ENCODE measurements at places on chromosomes 7 and 10.
A peak's percentile ranks its signal among the peaks of the same experiment; 100 is the strongest.

- DNase-seq: no peak
Measured at GRCh38 chr7:111081546-111082267, 9.2 kb upstream of the LRRN3 start.

GRCh38 chr7:155808549-155809331 is 3.5 kb downstream of the SHH start:
- DNase-seq: no peak

- DNase-seq: no peak
Measured at GRCh38 chr7:140312141-140312846, 86.0 kb downstream of the SLC37A3 start.

- DNase-seq: no peak
Measured at GRCh38 chr10:7956508-7956907, 98.0 kb upstream of the GATA3 start.

DNA sequence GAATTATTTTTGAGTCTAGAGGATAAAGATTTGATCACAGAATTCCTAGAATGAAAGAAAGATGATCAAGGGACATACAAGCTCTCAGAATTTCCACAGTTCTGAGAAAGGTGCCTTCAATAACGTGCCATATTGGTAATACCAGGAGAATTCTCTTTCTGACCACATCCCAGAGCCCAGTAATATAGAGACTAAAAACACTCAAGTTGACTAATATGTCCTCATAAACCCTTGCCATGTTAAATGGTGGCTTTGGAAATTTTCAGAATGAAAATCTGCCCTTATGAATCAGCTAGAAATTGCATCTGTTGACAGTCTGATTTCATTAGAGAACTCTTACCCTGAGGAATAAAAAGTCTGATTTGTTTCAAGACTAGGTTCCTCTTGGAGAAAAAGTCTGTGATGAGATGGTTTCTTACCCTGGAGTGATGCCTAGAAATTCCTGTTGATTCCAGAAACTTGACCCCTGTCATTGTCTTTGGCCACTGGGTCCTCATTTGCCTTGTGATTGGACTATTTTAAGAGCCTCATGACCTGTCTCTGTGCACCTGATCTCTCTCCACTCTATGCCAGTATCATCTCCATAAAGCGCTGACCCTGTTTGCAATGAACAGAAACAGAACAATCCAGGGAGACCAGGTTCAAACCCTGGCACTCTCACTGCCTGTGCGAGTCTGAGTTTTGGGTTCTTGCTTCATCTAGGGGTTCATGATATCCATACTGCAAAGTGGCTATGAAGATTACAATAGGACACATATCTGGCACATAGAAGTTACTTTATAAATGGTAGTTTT is 3.3 kb downstream of the IL2RA start:
- no peak for DNase-seq

DNA sequence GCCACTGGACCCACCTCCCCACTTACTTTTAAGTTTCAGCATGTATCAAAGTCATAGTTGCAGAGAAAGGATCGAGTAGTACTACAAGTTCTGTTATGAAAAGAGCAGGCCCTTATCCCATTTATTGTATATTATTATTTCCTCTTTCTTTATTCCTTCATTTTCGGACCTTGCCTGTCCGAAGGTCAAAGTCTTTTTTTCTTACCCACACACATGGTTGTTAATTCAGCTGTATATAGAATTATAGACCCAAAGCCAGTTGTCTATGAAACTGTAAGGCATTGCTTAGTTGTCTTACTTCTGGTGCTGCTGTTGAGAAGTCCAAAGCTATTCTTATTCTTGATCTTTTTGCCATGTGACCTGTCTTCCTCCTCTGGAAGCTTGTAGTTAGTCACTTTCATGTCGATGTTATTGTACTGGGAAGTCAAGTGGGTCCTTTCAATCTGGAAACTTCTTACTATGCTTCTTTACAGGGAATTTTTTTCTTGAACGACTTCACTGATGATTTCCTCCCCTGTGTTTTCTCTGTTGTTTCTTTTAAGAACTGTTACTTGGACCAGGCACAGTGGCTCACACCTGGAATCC is 8.3 kb downstream of the NUDT5 start:
- no peak for DNase-seq

GRCh38 chr10:94085766-94086437 is 92.2 kb downstream of the PLCE1 start:
- no peak for DNase-seq

DNA sequence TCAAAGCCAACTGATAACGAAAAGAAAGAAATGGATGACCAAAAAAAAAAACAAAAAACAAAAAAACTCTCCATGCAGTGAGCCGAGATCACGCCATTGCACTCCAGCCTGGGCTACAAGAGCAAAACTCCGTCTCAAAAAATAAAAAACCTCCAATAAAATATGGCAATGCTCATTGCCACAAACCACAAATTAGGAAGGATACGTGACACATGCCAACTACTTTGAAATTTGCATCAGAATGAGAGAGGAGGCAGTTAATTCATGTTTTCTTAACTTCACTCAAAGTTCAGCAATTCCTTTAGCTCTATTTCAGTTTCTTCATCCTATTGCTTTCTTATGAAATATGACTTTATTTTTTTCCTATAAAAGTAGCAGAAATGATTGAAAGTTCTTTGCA is 398.1 kb upstream of the C7orf33 start:
- no peak for DNase-seq

GRCh38 chr10:71250405-71250804 is 38.0 kb downstream of the UNC5B start:
- no peak for DNase-seq

- DNase-seq: no peak
Measured at GRCh38 chr7:145875267-145875666, 241.3 kb upstream of the CNTNAP2 start.

GRCh38 chr10:63103971-63104409 is 29.1 kb upstream of the NRBF2 start:
- no peak for DNase-seq

GRCh38 chr7:74481458-74482196 is 27.9 kb downstream of the GTF2IRD1 start:
- no peak for DNase-seq

GRCh38 chr7:87100326-87100725 is 40.9 kb upstream of the ELAPOR2 start:
- DNase-seq: no peak

- DNase-seq: no peak
Measured at GRCh38 chr10:119502209-119502608, 40.3 kb downstream of the RGS10 start.

DNA sequence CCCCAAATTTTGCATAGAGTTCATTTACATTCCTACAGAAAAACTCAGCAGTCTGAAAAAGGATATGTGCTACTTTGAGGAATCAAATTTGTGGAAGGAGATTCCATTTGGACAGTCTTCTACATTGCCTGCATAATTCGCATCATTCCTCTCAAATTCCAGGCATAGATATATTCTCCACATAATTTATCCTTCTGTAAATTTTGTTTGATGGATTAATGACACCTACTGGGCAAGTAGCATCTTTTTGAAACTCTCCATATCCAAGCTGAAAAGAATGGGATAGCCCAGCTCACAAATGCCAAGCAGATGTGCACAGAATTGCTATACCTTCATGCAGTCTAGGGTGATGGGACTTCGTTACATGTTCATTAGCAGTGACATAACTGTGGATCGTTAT is 515.3 kb downstream of the AUTS2 start:
- DNase-seq: no peak

DNA sequence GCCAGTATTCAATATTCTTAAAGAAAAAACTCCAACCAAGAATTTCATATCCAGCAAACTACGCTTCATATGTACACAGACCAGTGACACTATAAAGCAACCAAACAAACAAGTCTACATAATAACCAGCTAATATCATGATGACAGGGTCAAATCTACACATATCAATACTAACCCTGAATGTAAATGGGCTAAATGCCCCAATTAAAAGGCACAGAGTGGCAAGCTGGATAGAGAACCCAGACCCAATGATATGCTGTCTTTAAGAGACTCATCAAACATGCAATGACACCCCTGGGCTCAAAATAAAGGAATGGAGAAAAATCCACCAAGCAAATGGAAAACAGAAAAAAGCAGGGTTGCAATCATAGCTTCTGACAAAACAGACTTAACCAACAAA is 218.1 kb upstream of the NFE2L3 start:
- DNase-seq: no peak

- peak; percentile 39 for DNase-seq
Measured at GRCh38 chr10:86252556-86252955, 114.0 kb downstream of the GRID1 start.

GRCh38 chr7:90495241-90495640 is 25.8 kb downstream of the PTTG1IP2 start:
- no peak for DNase-seq

- DNase-seq: no peak
Measured at GRCh38 chr10:120891365-120891764, 40.2 kb downstream of the WDR11 start.

- DNase-seq: no peak
Measured at GRCh38 chr10:76444034-76444800, 1012.8 kb downstream of the LRMDA start.

- no peak for DNase-seq
Measured at GRCh38 chr10:79430936-79431335, 14.5 kb downstream of the ZCCHC24 start.

DNA sequence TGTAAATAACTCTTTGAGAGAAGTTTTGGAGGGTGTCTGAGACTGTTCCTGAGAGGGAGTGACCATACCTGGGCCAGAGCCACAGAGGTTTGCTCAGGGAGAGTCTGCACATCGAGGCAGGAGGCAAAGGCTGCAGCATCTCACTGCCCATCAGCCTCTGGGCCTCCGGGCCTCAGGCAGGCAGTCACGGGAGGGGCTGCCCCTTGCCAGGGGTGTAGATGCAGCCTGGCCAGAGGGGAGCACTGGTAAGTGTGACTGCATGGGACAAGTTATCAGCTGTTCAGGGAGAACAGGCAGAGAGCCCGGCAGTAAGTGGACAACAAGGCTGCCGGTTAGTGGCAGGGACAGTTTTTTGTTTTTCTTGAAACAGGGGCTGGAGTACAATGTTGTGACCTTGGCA is 55.9 kb downstream of the ZNF467 start:
- no peak for DNase-seq

- DNase-seq: no peak
Measured at GRCh38 chr7:79520543-79520942, 67.1 kb upstream of the MAGI2 start.

- no peak for DNase-seq
Measured at GRCh38 chr7:108351729-108352131, 104.5 kb downstream of the NRCAM start.

GRCh38 chr7:1707756-1708595 is 37.9 kb downstream of the ELFN1 start:
- DNase-seq: no peak

- no peak for DNase-seq
Measured at GRCh38 chr7:106463851-106464611, 179.2 kb upstream of the NAMPT start.

- no peak for DNase-seq
Measured at GRCh38 chr10:132746801-132747625, 38.9 kb downstream of the NKX6-2 start.

- no peak for DNase-seq
Measured at GRCh38 chr10:3477683-3478082, 305.1 kb upstream of the PITRM1 start.

- DNase-seq: no peak
Measured at GRCh38 chr7:79410345-79410744, 43.1 kb downstream of the MAGI2 start.

GRCh38 chr7:4815609-4816418 is 40.4 kb downstream of the AP5Z1 start:
- DNase-seq: no peak

GRCh38 chr10:99285881-99286280 is 43.3 kb upstream of the CNNM1 start:
- peak; percentile 46 for DNase-seq

DNA sequence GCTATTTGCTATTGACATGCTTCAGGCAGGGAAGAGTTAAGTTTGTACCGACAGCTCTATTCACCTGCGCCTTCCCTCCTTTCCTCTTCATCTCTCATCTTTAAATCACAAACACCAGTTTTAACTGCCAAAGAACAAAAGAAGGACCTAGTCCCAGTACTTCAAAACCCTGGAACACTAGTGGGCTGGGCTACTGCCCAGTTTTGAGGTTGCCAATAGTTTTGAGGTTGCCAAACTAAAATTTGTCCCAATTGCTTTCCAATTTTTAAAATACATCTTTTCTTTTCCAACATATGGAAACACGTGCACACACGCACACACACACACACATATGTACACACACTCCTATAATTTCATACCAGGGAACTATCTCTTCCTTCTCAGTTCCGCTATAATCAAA is 130.6 kb upstream of the SLC26A5 start:
- DNase-seq: no peak

DNA sequence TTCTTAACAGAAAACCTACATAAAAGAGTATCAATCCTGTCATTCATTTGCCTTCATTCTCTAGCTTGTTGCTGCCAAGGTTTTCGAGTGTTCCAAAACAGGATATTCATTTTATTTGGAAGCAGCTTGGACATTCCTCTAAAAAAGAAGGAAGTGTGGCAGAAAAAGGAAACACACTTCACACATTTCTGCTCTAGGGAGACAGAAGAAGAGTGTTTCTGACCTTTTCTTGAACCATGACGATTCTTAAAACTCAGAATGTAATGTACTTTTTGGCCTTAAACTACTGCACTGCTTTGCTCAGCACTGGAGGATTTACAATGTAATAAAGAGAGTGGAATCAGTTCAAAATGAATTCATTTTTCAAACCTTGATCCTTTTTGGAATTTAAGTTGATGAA is 81.3 kb downstream of the SEMA3A start:
- no peak for DNase-seq

DNA sequence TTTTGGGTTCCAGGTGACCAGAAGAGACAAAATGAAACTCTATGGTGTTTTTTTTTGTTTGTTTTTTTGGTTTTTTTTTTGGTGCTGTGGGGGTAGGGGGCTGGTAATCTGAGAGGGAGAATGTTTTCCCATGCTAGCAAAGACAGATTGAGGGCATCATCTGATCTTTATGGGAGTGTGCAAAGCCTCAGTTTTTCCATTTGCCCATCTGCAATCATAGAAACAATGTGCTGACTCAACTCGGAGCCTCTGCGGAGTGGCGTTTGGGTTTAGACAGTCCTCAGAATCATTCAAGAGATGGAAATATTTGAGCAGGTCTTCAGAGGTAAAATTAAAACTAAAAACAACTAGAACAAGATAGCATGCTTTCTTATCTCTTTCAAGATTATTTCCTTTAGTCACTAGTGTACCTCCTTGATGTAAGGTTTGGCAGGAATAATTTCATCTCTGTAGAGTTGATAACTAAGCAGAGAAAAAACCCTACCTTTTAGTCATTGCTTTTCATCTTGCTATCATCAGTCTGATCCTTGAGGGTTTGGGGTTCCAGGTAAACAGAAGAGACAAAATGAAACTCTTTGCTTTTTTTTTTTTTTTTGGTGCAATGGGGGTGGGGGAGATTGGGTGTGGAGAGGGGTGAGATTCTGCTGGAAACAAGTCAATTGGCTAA is 18.0 kb downstream of the CNNM2 start:
- DNase-seq: no peak

DNA sequence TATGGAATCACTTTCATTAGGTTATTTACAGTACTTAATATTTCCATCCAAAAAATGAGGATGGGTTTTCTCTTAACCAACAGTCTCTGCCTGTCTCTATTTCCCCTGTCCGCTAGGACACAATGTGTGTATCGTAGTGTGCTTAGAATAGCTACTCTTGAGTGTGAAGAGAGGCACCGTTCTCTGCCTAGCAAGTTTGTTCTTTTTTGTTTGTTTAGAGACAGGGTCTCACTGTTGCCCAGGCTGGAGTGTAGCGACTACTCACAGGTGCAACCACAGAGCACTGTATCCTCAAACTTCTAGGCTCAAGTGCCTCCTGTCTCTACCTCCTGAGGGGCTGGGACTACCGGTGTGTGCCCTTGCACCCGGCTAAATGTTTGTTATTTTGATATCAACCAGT is 121.9 kb downstream of the ANK3 start:
- DNase-seq: no peak

GRCh38 chr10:116126954-116127695 is 145.9 kb downstream of the GFRA1 start:
- no peak for DNase-seq
